ENCODE measurements at places on chromosomes 3 and 15.

DNA sequence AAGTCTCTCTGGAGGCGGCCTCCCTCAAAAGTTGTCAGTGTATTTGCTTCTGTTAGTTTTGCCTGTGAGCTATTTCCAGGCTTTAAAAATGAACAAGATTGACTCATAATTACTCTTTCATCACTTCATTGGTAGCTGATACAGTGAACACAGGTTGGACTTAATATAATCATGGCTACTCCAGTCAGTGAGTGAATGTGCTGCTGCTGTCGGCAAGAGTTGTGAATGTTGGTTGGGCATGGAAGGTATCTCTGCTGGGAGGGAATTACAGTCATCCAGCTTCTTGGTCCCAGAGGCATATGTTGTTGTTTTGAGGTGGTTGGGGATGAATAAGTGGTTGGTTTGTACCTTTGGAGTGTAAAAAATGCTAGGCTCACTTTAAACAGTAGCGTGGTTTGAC lies 11.5 kb downstream of the TCF12 start:
- DNase-seq, result no peak

DNA sequence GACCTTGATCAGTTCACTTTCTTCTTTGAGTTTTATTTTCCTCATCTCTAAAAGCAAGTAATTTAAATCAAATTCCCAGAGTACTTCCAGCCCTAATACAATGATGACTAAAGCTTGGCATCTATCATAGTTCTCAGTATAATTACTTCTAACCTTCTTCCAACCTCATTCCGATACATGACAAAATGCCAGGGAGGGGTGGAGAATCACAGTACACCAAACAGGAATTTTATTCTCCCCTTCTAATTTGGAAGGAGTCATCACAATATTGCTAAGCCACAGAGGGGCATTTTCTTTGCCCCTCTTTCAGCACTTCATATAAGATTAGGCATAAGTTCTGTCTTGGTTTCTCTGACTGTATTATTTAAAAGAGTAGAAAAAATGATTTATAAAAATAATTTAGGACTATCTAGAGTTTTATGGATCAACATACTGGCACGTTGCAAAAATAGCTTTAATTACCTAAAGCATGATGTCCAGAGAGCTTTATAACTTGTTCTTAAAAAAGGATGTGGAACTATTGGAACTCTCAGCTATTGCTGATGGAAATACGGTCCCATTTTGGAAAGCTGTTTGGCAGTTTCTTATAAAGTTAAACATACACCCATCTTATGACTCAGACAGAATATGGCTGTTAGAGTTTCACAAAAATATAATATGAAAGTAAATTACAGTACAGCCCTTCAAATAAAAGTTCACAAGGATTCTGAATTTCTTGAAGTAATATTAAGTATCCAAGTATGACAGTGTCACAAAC lies 86.9 kb upstream of the UBE2E2 start:
- DNase-seq, result no peak

GRCh38 chr15:66132251-66132816 lies 121.2 kb downstream of the MEGF11 start:
- no peak for DNase-seq

GRCh38 chr15:90906181-90906849 lies 3.2 kb downstream of the MAN2A2 start:
- no peak for DNase-seq

- DNase-seq, result no peak
Measured at GRCh38 chr15:64070965-64071851, 22.4 kb downstream of the CIAO2A start.

GRCh38 chr3:150577855-150578254 lies 25.3 kb upstream of the SELENOT start:
- no peak for DNase-seq

- no peak for DNase-seq
Measured at GRCh38 chr3:143343944-143344343, 224.4 kb downstream of the CHST2 start.

DNA sequence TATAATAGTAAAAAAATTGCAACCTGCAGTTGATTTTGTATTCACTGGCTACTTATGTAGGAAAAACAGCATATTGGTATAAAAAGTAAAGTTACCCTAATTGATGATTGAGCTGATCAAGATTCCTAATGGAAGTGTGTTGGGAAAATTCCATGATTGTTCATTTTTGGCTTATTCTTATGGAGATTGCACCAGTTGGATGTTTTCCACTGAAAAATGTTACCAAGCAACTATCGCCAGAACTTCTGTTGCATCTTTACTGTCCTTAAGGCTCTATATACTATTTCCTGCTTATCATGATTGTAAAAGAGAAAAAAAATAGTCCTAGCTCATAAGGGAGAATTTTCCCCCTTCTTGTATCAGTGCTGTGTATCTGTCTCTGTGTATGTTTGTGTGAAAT lies 48.6 kb downstream of the SLC25A26 start:
- no peak for DNase-seq

DNA sequence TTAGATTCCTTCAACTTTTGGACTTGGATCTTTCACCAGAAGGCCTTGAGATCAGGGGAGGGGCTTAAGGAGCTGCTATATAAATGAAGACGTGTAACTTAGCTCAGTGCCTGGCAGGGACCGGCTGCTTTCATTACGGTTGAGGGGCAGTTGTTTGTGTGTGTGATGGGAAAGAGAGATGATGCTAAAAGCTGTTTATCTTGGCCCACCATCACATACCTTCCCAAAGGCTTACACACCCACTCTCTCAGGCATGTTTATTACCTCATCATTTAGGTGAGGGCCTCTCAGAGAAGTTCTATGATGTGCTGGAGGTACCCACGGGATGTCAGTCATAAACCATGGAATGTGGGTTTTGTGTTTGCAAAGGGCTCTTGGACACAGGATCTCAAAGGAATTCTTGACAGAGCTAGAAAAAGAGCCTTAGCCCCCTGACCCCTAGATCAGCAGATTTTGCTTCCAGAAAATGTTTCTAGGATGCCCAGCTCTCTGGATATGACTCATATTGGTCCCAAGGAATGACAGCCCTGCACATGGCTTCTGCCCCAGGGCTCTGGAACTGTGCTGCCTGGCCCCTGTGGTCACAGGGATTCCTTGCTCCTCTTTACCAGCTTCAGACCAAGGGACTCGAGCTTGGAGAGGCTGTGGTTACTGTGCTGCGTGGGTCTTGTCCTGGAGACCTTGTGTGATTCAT lies 15.9 kb upstream of the SMAD3 start:
- no peak for DNase-seq

- no peak for DNase-seq
Measured at GRCh38 chr3:118705487-118706219, 329.0 kb downstream of the IGSF11 start.

- DNase-seq, result no peak
Measured at GRCh38 chr3:192022412-192022811, 561.4 kb downstream of the PYDC2 start.

GRCh38 chr15:89330881-89331595 lies 3.6 kb downstream of the POLG start:
- DNase-seq, result no peak

GRCh38 chr3:101611023-101611422 lies 37.0 kb downstream of the PCNP start:
- no peak for DNase-seq

DNA sequence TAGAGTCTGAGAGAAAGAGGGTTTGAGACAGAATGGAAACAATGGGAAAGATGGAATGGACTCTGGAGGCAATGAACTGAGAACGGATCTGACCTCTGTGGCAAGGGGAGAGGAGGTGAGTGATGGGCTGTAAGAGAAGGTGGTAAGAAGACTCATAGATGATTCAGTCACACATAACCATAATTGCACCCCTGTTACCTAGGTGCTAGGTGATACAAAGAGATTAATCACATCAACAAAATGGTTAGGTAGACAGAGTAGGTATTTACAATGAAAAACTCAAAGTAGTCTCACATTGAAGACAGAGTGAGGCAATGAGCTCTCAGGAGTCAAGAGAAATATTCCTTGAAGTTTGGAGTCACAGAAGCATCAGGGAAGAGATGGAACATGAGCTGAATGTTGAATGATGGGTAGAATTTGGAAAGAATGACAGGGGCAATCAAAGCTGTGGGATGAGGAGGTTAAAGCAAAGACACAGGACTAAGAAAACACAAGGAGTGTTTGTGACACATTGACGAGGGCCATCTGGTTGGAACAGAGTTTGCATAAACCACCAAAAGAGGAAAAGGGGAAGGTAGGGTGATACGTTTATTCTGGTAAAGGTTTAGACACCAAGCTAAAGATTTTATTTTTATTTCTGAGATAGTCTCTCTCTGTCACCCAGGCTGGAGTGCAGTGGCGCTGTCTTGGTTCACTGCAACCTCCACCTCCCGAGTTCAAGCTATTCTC lies 32.7 kb downstream of the MME start:
- DNase-seq, result no peak

DNA sequence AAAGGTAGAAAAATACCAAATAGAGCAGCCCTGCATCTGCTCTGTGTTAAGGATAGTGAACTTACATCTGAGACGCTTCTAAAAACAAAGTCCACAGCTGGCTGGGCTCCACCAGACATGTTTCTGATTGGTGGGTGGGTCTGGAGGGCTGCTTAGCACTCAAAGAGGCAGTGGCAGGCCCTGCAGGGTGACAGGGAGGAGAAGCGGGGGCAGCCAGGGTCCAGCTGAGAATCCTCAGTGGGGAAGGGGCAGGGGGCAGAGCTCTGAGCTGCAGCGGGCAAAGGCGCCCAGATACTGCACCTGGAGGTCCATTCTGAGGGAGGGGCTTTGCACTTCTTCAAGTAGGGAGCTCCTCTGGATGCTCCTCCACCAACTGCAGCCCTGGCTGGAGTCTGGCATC lies 28.1 kb downstream of the PRR23E start:
- DNase-seq, result no peak

DNA sequence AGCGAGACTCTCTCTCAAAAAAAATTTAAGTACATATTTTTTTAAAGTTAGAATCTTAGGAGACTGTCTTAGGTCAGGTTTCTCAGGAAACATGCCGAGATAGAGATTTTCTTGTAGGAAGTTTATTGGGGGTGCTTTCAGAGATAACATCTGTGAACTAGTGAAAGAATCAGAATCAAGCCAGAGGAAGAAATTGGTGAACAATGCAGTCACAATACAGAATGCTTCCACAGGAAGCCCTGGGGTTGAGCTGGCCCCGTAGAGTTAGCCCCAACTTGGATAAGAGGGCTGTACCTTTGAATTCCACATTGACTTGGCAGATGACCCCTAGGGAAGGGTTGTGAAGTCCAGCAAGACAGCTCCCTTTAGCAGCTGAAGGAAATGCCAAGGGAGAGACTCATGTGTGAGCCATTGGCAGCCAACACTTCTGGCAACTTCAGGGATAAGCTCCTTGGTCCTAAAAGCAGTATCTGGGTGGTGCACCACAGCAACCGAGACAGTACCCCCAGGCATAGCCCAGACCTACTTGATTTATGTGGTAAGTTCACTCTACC lies 7.1 kb upstream of the PLCB2 start:
- no peak for DNase-seq

- DNase-seq, result no peak
Measured at GRCh38 chr15:78054966-78055365, 22.5 kb downstream of the TBC1D2B start.

- DNase-seq, result no peak
Measured at GRCh38 chr15:98764291-98764690, 116.0 kb downstream of the IGF1R start.

DNA sequence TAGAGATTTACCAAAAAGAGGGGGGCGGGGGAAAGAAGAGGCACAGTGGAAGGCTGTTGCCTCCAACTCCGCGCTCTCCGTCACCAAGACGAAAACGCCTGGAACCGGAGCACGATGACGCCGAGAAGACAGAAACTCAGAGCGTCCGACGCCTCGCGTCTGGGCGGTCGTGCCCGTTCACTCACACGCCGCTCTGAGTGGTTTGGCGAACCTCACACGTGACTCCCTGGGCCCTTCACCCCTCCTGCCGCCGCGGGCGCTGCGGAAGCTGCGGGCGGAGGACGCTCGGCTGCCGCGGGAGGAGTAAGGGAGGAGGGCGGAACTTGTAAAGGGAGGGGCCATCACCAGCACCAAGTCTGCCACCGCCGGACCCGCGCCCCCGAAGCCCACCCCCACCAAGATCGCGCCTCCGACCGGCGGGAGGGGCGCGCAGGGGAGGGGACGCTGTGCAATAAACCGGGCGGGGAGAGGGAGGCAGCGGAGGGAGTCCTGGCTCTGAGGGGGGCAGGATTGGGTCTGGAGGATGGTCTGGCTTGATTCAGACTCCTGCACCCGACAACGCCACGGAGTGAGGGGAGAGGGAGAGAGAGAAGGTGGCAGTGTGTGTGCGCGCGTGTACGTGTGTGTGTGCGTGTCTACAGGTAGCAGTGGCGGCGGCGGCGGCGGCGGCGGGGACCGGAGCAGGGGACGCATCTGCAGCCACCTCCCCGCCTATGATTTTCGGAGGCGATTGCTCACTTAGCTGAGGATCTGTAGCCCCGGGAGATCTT lies 1.9 kb upstream of the NLGN1 start:
- DNase-seq, result peak; percentile 91

DNA sequence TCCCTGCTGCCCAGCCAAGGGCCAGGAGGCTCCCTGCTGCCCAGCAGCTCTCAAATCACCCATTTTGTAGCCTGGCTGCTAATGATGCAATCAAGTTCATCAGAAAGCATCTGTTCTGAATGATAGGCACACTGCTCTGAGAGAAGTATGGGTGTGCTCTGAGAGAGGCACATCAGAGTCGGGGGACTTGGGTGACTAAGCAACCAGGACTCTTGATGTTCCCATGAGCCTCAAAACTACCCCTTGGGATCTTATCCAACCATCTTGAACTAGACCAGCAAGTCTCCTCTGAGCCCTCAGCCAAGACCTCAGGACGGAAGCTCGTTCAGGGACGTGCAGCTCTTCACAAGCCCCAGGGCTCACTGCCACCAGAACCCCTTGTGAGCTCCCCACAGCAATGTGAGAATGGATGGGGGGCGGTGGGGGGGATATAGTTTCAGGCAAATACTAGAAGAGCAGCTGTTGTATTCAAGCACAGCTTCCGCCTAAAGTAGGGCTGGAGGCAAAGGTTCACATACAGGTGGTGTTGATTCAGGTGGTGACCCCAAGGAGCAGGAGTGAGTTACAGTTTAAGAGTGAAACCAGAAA lies 52.2 kb upstream of the HES1 start:
- no peak for DNase-seq

GRCh38 chr15:85480923-85481322 lies 100.5 kb downstream of the AKAP13 start:
- no peak for DNase-seq

DNA sequence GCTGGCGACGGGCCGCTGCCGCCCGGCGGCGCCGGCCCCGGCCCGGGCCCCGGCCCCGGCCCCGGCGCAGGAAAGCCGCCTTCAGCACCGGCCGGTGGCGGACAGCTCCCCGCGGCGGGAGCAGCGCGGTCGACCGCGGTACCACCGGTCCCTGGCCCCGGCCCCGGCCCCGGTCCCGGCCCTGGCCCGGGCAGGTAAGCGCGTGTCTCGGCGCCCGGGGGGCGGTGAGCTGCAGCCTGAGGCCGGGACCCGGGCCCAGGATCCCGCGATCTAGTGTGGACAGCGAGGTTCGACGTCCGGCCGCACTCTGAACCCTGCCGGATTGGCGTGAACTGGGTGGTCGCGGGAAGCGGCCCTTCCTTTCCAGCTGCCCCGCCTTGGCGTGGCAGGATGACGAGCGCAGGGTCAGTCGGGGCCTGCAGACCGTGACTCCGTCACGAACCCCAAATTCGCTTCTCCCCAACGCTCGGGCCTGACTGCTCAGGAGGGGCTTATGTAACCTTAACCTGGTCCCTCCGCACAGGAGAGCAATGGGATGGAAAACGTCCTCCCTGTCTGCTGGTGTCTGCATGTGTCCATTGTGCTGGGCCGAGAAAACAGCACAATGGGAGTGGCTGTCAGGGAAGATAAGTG lies 472 bp downstream of the BSN start:
- no peak for DNase-seq
